ENCODE measurements at places on chromosomes 12 and 14. TPM values are rescaled to one million over a fixed set of nuclear protein-coding genes. Genes with fewer than 3 reads are reported as not detected.

Gene TMEM179
- 0.48 TPM for total RNA-seq

Gene SPTB
- 0.07 TPM for total RNA-seq

Gene DHRS2
- total RNA-seq: 1.5 TPM

Gene TAS2R9
- not detected for total RNA-seq
